ENCODE measurements at places on chromosomes 3 and 15. TPM values are rescaled to one million over a fixed set of nuclear protein-coding genes. Genes with fewer than 3 reads are reported as not detected.

The THSD4 gene
- 63.7 TPM for total RNA-seq

The TM4SF18 gene
- 0.37 TPM for total RNA-seq

The HYAL1 gene
- 0.66 TPM for total RNA-seq

The RAF1 gene
- total RNA-seq = 102 TPM

The CCDC54 gene
- not detected for total RNA-seq

All from uterine smooth muscle cell (primary cell).